ENCODE measurements at places on chromosomes 7 and 10.
A peak's percentile ranks its signal among the peaks of the same experiment; 100 is the strongest.

- DNase-seq = no peak
These were observed 57.6 kb downstream of the MALSU1 start for GRCh38 chr7:23356726-23357125.

DNA sequence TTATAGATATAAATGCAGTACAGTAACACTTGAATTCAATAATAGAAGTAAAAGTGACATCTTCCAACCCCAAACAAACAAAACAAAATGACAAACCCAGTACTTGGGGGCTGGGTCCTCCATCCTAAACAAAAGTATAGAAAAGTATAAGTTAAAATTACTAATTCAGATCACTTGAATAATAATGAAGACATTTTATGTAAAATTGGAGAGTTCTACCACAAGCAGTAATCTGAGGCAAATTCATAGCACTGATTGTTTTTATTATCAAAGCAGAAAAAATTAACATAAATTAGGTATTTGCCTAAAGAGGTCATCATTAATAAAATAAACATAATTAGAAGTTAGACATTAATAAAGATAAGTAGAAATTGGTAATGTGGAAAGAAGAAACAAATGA, 81.5 kb downstream of the ITPRID1 start:
- no peak for DNase-seq

DNA sequence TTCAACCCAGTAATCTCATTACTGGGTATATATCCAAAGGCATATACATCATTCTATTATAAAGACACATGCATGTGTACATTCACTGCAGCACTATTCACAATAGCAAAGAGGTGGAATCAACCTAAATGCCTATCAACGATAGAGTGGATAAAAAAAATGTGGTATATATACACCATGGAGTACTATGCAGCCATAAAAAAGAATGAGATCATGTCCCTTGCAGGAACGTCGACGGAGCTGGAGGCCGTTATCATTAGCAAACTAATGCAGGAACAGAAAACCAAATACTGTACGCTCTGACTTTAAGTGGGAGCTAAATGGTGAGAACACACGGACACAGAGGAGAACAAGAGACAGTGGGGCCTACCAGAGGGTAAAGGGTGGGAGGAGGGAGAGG, 105.5 kb downstream of the SLC25A13 start:
- DNase-seq = no peak

DNA sequence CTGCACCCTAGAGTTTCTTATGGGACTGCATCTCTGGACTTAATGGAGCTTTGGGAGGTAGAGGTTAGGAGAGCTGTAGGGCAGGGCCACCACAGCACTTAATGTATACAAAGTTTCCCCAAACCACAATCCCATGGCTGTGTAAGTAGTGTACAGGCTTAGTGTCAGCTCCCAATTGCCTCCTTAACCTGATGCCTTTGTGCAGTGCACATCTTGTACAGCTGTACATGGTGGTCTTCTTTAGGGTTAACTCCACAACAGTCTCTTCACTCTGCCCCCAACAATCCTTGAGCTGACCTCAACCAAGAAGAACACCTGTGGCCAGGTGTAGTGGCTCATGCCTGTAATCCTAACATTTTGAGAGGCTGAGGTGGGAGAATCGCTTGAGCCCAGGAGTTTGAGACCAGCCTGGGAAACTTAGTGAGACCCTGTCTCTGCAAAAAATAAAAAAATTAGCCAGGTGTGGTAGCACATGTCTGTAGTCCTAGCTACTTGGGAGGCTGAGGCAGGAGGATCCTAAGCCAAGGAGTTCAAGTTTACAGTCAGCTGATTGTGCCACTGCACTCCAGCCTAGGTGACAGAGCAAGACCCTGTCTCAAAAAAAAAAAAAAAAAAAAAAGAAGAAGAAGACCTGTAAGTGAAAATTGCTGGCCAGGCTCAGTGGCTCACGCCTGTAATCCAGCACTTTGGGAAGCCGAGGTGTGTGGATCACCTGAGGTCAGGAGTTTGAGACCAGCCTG, 6.8 kb downstream of the PLAU start:
- no peak for DNase-seq

GRCh38 chr10:110008518-110009339, 945 bp downstream of the ADD3 start:
- DNase-seq = peak; percentile 65

GRCh38 chr7:155560982-155561686, 14.8 kb upstream of the CNPY1 start:
- DNase-seq = no peak

DNA sequence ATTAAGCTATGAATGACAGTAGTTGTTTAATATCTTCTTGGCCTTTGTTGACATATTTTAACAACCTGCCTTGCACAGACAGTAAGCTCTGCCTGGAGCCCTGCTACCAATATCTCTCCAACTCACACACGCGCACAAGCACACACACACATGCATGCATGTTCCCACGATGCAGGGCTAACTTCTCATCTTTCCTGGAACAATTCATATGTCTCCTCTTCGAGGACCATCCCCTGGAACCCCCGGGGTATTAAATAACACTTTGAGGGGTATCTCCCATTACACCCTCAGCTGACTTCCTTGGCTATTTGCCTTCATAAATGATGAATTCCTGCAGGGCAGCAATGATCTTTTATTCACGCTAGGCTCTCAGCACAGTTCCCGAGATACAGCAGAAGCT, 258.0 kb downstream of the TRIL start:
- DNase-seq = no peak

- peak; percentile 89 for DNase-seq
These were observed 337.7 kb upstream of the NPVF start for GRCh38 chr7:25565949-25566348.

DNA sequence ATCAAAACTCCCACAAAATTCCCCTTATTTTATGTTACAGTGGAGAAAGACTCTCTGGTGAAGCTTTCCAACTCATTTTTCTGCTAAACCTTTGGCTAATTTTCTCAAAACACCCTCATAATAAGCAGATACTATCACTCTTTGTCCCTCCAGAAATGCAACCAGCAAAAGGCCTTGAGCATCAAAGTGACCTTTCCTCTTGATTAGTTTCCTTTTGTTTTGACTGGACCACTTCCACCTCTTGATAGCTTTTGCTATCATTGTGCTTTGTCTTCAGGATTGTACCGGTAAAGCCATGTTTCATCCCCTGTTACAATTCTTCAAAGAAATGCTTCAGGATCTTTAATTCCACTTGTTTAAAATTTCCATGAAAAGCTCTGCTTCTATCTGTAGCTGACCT, 115.1 kb upstream of the SLC13A1 start:
- no peak for DNase-seq

DNA sequence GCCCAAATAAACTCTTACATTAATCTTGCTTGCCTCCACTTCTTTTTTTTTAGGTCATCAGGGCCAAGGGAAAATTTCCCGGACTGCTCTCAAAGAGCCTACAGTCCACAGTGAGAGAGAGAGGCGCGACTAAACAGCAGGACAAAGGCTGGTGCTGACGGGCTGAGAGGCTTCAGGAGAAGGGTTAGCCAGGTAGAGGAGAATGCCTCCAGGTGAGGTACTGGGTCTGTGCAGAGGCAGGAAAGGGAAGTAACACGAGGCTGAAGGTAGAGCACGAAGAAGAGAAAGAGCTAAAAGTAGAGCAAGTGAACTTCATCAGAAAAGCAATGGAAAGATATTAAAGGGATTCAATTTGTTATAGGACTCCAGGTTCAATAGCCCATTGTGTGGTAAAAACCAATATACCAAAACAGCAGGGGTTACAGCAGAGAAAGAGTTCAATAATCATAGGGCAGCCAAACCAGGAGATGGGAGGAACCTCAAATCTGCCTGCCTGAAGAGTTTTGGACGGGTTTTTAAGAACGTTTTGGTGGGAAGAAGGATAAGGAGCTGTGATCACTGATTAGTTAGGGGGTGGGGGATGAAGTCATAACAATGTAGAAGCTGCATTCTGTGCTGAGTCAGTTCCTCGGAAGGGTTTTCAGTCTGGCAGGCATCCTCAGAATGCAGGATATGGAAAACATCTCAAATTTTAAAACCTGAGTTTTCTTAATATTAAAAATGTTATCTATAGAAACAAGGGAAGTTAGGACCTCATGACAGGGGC, 171.5 kb downstream of the AKR1D1 start:
- no peak for DNase-seq

GRCh38 chr10:31401287-31401686, 82.3 kb downstream of the ZEB1 start:
- no peak for DNase-seq

DNA sequence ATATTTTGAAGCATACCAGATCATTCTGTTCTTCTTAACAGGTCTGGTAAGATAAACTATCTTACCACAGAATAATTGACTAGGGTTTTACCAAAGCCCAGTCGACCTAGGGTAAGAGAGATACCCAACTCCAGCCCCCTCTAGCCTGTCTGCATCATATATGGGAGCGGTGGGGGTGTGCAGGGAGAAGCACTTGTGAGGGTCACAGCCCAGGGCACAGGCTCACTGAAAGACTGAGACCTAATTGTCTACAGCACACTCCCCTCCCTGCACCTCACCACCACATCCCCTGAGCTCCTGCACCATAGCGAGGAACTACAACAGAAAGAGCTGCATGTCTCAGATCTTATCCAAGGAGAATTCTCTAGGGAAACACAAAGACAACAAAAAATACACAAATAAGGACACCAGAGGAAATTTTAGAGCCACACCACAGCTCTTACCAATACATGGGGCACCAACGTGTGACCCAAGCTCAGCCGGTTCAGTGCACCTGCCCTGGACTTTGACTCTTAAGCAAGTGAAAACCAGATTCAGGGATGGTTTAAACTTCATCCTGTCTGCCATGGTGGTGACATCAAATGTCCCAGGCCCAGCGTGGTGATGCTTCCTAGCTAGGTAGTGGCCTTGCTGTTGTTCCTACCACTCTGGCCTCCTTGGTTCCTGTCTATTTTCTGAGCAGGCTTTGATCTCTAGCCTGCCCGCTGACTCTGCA, 150.8 kb downstream of the HERPUD2 start:
- DNase-seq = no peak

- no peak for DNase-seq
These were observed 107.2 kb upstream of the INHBA start for GRCh38 chr7:41809940-41810576.

GRCh38 chr7:158392251-158392650, 195.4 kb downstream of the PTPRN2 start:
- DNase-seq = no peak

DNA sequence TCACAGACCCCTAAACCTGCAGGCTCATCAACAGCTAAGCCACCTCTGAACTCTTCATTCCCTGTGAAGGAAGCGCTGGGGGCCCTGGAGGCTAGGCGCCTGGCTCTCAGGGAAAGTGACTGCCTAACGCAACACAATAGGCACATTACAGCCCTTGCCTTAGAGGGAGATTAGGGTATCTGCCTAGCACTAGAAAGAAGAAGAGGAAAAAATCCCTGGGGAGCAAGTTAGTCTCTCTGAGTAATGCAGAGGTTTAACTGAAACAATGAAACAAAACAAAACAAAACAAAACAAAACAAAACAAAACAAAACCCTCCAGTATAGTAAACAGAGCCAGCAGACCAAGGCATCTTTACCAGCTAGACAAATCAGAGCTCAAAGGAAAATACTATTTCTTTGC, 2.6 kb downstream of the ZNF777 start:
- DNase-seq = no peak

DNA sequence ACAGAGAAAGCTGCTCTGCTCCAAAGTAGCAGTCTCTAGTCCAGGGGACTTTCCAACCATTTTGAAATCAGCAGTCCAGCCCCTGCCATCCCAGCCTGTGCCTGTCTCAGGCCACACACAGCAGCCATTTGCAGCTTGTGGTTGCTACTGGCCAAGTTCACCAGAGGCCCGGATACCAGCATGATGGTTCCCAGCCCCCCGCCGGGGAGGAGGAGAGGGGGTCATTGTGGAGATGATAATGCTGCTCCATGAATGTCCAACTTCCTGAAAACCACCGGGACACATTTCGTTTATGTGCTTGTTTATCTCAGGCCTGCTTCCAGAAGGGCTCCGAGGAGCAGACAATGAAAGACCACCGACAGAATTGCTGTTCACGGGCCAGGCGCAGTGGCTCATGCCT, 160.0 kb downstream of the UBE2H start:
- DNase-seq = no peak

- no peak for DNase-seq
These were observed 37.0 kb downstream of the EPDR1 start for GRCh38 chr7:37957221-37957970.

DNA sequence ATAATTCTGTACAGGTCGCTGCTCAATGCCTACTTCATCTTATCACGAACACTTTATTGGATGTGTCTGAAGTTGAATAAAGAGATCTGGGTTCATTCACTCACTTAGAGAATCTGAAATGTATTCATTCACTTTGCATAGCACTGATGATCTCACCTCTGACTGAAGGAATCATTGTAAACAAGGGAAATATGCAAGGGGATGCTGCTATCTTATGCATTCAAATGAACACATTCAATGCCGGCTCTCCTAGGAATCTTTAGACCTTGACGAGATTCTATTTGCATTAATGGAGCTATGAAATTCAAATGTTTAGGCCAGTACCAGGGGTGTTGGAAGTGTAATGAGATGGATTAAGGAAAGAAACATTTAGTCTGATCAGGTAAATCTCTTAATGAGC, 200.6 kb upstream of the COBL start:
- no peak for DNase-seq

DNA sequence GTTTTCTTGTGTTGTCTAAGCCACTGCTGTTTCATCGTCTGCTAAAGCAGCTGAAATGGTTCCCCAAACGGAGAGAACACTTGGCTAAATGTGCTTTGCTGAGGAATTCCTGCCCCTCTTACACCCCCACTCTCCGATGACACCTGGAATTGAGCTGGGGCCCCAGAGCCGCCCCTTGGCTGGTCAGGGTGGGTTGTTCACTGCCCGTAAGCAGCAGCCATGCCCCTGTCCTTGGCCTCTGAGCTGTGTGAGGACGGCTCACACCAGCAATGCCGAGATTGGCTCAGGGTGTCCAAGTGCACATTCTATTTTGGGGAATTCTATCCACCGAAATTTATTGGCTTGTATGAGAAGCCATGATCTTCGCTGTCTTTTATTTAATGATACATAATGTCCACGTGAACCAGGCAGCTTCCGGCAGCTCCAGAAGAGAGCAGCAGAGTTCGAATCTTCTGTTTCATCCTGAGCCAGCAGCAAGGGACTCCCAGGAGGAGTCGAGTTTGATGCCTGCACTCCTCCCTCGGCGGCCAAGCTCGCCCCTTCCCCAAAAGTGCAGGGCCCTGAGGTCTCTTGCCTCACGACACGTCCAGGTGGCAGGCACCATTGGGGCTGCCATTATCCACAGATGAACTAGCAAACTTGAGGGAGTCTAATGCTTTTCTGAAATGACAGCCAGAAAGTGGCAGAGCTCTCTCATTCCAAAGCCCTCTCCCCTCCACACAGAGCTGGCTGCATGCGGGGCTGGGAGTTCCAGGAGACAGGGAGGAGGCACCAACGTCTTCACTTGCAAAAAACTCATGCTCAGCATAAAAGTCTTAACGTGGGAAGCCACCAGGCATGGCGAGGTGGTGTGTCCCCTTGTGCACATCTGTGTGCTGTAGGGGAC, 114.0 kb downstream of the WDR37 start:
- DNase-seq = no peak

GRCh38 chr10:75068523-75068922, 42.9 kb upstream of the SAMD8 start:
- DNase-seq = no peak

- DNase-seq = no peak
These were observed 41.9 kb downstream of the RBM20 start for GRCh38 chr10:110686047-110686446.

Data from KBM-7 (cell line).